Adrenal gland (tissue), 19 donors: ENCODE measurements at places on chromosomes 1 and 21. TPM values are rescaled to one million over a fixed set of nuclear protein-coding genes. Genes with fewer than 3 reads are reported as not detected.

Gene LYPD8
- total RNA-seq: not detected

Gene TMEM125
- total RNA-seq: not detected

DNA sequence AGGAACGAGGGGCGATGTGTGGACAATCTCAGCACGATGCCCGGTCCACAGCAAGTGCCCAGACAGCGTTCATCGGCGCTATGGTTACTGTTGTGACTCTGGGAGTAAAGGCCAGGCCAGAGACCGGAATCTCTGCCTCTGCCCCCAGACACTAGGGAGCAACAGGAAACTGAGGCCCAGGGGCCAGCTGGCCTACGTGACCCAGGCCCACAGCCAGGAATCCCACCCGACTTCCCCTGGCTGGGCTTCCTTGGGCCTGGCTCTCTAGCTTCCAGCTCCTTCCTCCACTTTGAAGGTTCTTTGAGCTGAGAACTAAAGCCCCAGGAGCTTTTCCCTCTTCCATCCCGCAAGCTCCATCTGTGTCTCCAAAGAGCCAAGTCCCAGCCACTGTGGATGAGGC lies 4.6 kb downstream of the LRP8 start:
- DNase-seq: no peak

- DNase-seq: no peak
Measured at GRCh38 chr1:226625326-226625725, 76.8 kb downstream of the STUM start.

- no peak for DNase-seq
Measured at GRCh38 chr1:17207966-17208418, 3.1 kb downstream of the PADI1 start.
